SK-N-SH (cell line): ENCODE measurements at places on chromosomes 4 and X.

DNA sequence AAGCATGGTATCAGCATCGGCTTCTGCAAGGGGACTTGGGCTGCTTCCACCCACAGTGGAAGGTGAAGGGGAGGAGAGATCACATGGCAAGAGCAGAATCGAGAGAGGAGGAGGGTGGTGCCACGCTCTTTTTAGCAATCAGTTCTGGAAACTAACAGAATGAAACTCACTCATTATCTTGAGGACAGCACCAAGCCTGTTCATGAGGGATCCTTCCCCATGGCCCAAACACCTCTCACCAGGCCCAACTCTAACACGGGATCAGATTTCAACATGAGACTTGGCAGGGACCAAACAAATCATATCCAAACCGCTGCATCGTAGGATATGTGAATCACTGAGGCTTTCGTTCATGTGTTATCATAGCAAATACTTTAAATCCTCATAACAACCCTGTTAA is 125.5 kb downstream of the GPC3 start:
- no peak for DNase-seq

DNA sequence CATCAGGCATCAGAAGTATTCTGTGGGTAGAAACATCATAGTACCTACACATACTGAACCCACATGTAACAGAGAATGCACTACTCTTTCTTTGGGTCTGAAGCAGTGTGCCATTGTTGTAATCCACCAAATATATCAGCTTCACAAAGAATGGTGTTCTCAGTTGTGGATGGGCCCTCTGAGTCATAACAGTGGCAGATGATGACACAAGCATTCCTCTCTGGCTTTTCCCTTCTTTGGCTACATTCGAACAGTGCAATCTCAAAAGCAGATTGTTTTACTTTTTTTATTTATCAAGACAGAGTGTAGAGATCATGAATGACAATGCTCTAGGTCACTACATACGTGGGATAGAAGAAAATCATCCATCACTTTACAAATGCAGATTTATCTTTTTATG is 247.2 kb upstream of the EPHA5 start:
- no peak for DNase-seq

- DNase-seq: no peak
Observed at GRCh38 chr4:158630893-158631292, 40.8 kb downstream of the C4orf46 start.

DNA sequence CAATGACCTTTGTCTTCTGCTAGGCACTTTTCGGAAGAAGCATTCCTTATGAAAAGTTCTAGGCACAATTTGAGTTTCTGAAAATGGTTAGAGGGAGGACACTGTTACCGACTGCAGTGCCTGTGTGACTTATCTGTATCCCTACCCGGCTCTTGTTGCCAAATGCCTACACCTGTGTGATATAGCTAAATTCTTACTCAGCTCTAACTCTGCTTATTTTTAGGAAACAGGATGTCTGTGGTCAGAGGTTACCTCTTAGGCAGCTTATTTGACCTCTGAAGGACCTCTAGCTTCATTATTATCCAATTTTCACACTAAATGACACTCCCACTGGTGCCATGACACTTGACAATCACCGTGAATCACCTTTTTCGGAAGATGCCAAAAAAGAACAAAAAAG is 561.1 kb upstream of the SMIM31 start:
- DNase-seq: no peak

GRCh38 chr4:43394976-43395375 is 502.5 kb downstream of the GRXCR1 start:
- DNase-seq: no peak

GRCh38 chr4:127993151-127993550 is 27.9 kb downstream of the ABHD18 start:
- DNase-seq: no peak

GRCh38 chrX:143633461-143634308 is 2.2 kb downstream of the SLITRK4 start:
- DNase-seq: no peak

DNA sequence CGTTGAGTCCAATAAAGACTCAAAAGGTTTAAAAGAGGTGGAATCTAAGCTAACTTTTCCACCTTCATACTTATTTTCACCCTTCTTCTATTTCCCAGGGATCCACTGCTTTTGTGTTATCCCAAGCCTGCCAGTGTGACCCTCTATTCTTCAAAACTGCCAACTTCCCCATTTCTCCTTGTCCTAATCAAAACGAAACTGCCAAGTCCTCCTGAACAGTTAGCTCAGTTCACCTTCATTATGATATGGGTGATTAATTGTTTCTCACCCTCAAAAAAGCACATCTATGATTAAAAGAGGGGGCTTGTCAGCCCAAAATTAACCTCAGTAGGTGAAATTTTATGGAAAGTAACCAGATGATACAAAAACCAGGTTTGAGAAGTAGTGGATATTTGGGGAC is 108.4 kb downstream of the GUCY2F start:
- no peak for DNase-seq

DNA sequence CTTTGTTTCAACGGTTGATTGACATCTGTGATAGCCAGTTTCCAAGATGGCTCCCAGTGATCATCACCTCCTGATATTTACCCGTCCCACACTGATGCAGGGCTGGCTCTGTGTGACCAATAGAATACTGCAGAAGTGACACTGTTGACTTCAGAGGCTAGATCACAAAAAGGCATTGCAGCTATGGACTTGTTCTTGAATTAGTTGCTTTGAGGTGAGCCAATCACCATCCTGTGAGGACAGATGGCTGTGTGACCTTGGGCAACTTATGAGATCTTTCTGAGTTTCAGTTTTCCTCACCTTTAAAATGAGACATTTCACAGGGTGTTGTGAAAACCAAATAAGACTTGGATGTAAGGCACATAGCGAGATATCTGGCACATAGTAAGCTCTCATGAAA is 1.8 kb upstream of the GPR82 start:
- DNase-seq: no peak

- no peak for DNase-seq
Observed at GRCh38 chr4:2105559-2105958, 46.4 kb downstream of the NAT8L start.
